ENCODE measurements at places on chromosomes 12 and 14. TPM values are rescaled to one million over a fixed set of nuclear protein-coding genes. Genes with fewer than 3 reads are reported as not detected.

CLEC2D gene
- total RNA-seq, result 1.6 TPM

- DNase-seq, result no peak
These were observed 15.0 kb downstream of the CSRP2 start for GRCh38 chr12:76863837-76864236.

GRCh38 chr12:97127061-97127460 lies 220.0 kb downstream of the NEDD1 start:
- no peak for DNase-seq

DNA sequence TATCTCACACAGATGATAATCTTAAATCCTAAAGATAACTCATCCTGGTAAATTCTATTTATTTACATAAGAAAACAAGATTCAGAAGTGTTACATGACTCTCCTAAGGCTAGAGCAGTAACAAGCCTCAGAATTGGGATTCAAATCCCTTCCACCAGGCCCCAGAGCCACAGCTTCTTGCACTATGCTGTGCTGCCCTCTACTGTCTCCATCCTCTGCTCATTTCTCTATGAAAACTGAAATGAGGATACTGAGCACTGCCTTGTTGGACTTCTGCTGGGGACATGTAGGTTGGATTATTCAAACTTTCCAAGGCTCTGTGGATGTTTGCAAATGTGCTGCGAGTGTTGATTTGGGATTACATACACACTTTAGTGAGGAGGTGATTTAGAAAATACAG lies 23.5 kb upstream of the C12orf50 start:
- peak; percentile 32 for DNase-seq

GSC gene
- total RNA-seq, result not detected

DENND5B gene
- 8.3 TPM for total RNA-seq

GRCh38 chr14:102094101-102094500 lies 7.3 kb upstream of the HSP90AA1 start:
- DNase-seq, result no peak

GRCh38 chr12:115354007-115354890 lies 670.3 kb upstream of the TBX3 start:
- peak; percentile 81 for DNase-seq

TAS2R46 gene
- total RNA-seq, result not detected

DNA sequence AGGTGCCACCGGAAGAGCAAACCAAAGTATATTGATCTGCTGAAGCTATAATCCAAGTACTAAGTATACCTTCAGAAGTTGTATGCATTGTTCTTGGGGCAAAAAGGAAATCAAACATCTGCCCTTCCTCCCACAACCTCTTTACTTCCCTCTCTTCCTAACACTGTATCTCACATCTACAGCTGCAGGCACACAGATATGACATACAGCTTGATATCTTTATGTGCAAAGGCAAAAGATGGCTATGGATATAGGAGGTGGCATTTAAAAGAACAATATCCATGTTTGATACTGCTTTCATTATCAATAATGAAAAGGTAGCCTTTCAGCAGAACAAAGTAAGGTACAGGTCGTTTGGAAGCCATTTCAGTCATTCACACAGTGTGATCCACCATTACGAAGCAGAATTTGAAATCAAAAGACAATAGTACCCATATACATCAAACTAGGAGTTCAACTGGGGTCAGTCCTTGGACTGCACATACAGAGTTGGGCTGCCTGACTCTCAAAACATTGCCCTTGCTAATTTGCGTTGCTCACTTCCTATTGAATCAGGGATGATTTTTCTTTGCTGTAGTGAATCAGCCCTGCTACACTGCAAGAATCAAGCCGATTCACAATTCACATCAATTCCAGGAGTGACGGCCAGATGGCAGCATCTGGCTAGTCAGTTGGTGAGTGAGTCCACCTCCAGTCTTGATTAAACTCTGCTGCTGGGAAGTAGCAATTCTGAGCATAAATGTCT lies 8.9 kb downstream of the ANG start:
- peak; percentile 47 for DNase-seq

DNA sequence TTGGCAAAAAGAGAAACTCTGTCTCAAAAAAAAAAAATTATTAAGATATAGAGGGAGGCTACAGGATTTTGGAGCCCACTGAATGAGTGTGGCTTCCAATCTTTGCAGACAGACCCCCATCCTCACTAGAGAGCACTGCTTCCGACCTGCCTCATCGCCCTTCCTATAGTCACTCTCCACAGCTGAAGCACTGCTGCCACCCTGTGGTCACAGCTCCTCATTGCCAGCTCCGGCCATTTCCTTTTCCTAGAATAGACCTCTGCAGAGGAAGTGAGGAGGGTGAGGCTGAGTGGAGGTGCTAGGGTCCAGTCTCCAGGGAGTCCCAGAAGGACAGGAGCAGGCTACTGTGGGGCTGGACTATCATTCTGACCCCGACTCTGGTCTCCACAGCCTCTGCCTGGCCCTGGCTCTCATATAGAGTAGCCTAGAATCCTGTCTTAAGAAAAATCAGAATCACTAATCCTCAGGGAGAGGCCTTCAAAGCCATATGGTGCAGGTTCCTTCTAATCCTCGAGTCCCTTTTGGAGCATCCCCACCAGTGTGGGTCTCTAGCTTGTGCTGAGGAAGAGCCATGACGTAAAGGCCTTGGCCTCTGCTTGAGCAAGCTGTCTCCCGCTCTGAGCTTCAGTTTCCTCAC lies 1.4 kb upstream of the NPFF start:
- DNase-seq, result peak; percentile 91

- DNase-seq, result no peak
These were observed 188.7 kb downstream of the BCAT1 start for GRCh38 chr12:24760162-24760561.

IFNG-AS1 gene
- not detected for total RNA-seq

GRCh38 chr12:102811110-102811737 lies 105.8 kb downstream of the PAH start:
- DNase-seq, result no peak

SIX6 gene
- total RNA-seq, result not detected

GRCh38 chr14:93330609-93331000 lies 2.2 kb downstream of the BTBD7 start:
- DNase-seq, result no peak

- DNase-seq, result no peak
These were observed 101.0 kb upstream of the FLRT2 start for GRCh38 chr14:85428926-85429325.

TAS2R14 gene
- total RNA-seq, result not detected

- no peak for DNase-seq
These were observed 78.0 kb upstream of the TMTC2 start for GRCh38 chr12:82608706-82609105.

DNA sequence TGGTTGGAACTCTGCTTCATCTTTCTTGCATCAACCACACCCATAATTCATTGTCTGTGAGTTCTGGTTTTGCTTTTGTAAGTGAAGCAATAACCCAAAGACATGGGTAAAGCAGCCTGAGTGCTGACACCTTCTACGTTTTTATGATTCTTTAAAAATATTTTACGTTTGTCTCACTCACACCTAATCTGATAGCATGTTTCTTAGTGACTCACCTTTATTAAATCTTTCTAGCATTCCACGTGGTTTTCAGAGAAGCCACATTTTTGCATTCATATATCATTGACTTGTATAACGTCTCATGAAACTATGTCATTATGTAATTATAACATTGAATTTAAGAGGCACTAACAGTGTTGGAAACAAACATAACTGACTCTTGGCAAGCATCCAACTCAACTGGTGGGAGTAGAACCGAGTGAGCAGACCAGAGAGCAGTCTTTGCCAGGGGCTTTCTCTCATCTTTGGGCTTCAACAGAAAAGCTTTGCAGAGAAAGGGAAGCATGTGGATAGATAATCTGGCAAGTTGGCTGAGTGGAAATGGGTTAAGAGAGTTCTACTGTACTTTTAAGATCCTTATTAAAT lies 118.8 kb downstream of the TPH2 start:
- no peak for DNase-seq

MDM1 gene
- 18.6 TPM for total RNA-seq

DNA sequence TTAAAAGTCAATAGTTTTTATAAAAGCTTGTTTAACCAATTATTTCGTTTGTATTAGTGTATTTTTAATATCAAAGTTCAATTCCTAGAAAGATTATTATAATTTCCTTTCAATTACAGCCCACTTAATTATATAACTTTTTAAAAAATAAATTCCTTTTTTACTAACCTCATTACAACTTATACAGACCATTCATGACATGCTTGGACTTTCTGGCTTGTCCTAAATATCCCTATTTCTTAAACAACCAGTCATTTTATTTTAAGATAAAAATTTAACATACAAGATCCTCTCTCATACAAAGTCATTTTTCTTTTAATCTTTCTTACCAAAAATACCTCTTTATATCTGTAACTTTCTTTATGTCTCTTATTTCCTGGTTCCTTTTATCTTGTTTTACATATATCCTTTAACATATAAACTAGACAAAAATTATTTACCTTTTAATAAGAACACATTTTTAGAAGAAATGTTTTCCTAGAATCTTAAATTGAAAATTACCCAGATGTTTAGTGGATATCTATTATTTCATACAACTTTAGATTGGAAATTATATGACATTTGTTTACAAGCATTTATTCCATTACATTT lies 10.4 kb upstream of the TMEM263 start:
- peak; percentile 5 for DNase-seq

DNA sequence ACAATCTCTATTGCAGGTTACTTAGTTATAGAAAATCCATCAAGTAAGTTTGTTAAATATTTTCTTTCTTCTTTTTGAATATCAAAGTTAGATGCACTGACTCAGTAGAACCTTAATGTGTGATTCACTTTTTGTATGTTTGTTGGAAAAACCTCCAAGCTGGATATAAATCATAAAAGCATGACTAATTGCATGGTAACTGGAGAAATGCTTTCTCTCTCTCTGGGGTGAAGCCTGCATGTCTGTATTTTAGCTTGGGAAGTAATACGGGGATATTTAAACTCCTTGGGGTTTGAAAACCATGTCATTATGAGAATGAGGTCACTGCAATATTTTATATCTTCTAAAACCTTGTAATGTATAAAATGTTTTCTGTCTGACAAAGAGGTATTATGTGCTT lies 58.6 kb upstream of the MYF6 start:
- DNase-seq, result no peak

DNA sequence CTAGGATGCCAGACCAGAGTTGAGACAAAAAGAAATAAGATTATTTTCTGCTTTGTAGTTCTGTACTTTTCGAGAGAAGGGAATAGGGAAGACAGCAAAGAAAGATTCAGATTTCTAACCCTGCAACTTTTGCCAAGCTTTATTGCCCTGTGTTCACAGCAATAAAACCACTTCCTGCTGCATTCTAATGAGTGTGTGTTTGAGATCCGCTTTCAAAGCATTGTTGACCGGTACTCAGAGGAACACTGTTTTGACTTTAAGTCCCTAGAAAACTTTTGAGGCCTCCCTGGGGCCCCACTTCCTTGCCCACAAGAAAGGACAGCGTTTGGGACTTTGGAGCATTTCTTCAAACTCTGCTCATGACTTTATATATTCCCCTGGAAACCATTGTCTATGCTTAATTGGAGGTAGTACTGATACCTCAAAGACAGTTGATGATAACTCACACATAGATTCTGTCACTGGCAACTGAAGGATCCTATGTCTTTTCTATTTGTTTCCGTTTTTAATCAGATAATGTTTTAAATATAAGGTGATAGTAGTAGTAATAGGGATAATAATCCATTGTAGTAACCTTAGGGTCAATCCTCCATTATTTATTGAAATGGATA lies 1.3 kb downstream of the RNASE6 start:
- DNase-seq, result no peak

GSG1 gene
- not detected for total RNA-seq

GPRC5D gene
- total RNA-seq, result not detected

GRCh38 chr12:124594851-124595250 lies 27.4 kb upstream of the NCOR2 start:
- no peak for DNase-seq

KERA gene
- not detected for total RNA-seq

GRCh38 chr12:24945845-24946244 lies 3.1 kb downstream of the BCAT1 start:
- DNase-seq, result no peak

DNA sequence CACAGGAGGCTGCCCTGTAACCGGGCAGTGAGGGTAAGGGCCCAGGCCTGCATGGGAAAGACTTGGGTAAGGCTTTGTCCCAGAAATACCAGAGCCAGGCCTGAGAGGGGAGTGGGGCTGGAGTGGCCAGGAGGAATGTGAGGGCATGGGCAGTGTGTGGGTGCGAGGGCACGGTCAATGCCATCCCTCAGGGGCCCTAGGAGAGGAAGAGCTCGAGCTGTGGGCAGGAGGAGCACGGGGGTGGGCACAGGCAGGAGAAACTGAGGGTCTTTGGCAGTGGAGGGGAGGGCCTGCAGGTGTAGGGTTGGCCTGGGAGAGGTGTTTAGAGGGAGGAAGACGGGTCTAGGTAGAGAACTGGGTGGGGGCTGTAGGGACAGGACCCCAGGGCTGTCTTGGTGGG lies 381.6 kb downstream of the TMEM121 start:
- DNase-seq, result no peak

DNA sequence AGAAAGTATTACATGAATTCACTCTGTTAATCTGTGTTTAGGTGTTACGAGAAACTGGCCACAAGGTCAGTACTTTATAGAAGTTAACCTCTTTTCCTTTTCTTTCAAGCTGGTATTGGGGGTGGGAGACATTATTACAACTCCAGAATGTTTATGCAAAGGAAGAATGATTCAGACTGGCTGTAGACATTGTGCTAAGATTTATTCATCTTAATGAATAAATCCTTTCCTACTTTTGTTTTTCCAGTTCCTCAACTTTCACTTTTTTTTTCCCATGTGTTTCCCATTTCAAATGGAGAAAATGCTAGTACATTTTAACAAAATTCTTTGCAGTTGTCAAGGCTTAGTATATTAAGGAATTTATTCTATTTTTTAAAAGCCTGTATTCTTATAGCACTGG lies 1.3 kb downstream of the OTOGL start:
- DNase-seq, result no peak

DNA sequence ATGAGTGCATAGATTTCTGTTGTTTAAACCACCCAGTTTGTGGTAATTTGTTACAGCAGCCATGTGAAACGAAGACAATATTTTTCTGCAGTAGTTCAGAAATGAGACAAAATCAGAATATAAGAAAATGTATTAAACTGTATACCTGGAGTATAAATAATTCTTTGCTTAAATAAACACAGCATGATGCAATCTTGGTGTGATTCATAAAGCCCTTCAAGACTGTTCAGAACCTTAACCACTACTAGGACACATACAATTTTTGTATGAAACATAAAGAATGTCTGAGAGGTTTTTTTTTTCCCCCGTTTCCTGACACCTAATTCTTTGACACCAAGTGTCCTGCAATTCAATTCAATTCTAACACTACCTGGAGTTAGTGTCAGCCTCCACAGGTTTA lies 10.5 kb downstream of the C12orf75 start:
- no peak for DNase-seq

Data from Caki2 (cell line).